Activated CD4-positive, alpha-beta T cell treated with anti-CD3 and anti-CD28 coated beads, Interleukin-2, amount 50 U/mL, for 24 hours (primary cell): ENCODE measurements at places on chromosomes 12 and 14.

DNA sequence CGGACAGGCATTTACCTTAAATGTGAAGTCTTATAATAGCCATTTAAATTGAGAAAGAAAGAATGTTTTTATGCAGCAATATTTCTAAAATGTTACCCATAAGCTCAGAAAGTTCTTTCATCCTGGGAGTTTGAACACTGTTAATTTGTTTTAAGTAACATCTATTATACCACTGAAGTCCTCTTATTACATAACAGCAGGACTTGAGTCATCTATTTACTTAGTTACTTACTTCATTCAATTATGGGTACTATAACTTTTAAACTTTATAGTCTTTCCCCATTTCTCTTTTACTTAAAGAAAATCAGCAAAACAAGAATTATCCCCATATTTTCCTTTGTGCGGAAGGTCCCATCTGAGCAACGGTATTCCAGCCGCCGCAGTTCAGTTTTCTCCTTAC is 473.1 kb downstream of the ETNK1 start:
- DNase-seq = no peak

GRCh38 chr12:5335069-5335468 is 96.8 kb upstream of the NTF3 start:
- DNase-seq = no peak

GRCh38 chr12:52036587-52037171 is 14.6 kb upstream of the NR4A1 start:
- DNase-seq = peak; percentile 50

GRCh38 chr12:125861299-125862281 is 796.4 kb downstream of the AACS start:
- DNase-seq = no peak

GRCh38 chr12:115752156-115752555 is 525.3 kb downstream of the MED13L start:
- DNase-seq = no peak

- DNase-seq = no peak
Measured at GRCh38 chr14:65173973-65174693, 71.8 kb upstream of the MAX start.

DNA sequence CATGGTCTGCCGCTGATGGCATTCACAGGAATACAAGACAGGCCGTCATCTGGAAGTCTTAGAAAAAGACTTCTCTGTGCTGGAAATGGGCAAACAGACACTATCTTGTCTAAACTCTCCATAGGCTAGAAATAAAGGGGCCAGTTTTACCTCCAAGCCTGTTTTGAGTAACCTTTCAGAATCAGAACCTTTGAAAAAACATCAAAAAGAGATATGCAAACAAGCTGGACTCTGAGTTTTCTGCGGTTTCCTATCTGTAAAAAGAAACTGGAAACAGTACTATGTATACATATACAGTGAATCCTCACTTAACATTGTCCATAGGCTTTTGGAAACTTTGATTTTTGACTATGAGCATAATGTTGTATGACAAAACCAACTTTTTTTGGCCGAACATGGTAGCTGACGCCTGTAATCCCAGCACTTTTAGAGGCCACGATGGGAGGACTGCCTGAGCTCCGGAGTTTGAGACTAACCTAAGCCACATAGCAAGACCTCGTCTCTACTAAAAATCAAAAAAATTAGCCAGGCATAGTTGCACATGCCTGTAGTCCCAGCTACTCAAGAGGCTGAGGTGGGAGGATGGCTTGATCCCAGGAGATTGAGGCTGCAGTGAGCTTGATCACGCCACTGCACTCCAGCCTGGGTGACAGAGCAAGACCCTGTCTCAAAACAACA is 92.9 kb upstream of the MAX start:
- DNase-seq = no peak

- DNase-seq = no peak
Measured at GRCh38 chr14:60641742-60642269, 7.5 kb downstream of the SIX1 start.
